Breast epithelium (tissue), 4 donors: ENCODE measurements at places on chromosomes 3 and 15. TPM values are rescaled to one million over a fixed set of nuclear protein-coding genes. Genes with fewer than 3 reads are reported as not detected.

- H3K27ac ChIP-seq: peak overlapping the region; percentile 90
- peaks cover 4% of the 10 kb centered on the region for H3K4me1 ChIP-seq
- peak; percentile 75 for DNase-seq
- H3K27me3 ChIP-seq: no peaks in the 10 kb centered on the region
These were observed 15.7 kb downstream of the BHLHE40 start for GRCh38 chr3:4994823-4995499.

GRCh38 chr3:36408146-36408545 lies 27.8 kb downstream of the STAC start:
- no peak for DNase-seq
- no peaks in the 10 kb centered on the region for H3K4me1 ChIP-seq
- no peak overlapping the region for H3K4me3 ChIP-seq
- no peaks in the 10 kb centered on the region for H3K36me3 ChIP-seq

The LRRC31 gene
- 7.5 TPM for total RNA-seq

GRCh38 chr15:33083232-33084081 lies 111.1 kb downstream of the FMN1 start:
- no peak overlapping the region for H3K27ac ChIP-seq
- DNase-seq: no peak
- no peaks in the 10 kb centered on the region for H3K27me3 ChIP-seq
- H3K36me3 ChIP-seq: no peaks in the 10 kb centered on the region

DNA sequence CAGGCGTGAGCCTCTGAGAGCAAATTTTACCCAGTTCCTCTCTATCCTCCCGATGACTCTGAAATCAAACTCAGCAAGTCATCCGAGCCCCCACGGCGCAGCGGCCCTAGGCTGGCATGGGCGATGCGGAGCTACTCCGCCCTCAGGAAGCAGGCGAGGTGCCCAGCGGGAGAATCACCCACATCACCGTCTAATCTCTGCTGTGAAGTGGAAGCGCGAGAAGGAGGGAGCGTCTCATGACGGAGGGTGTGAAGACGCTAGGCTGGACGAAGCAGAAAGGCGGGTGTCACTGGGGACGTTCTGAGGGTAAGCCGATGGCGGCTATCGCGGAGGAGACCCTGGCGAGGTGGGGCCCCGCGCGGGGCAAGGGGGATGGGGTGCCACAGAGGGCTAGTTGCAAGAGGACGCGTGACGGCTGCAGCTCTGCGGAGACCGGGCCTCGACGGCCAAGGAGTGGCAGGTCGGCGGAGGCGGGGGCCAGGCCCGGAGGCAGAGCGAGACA lies 9.1 kb upstream of the GNAI2 start:
- peak overlapping the region; percentile 68 for H3K27ac ChIP-seq
- H3K36me3 ChIP-seq: no peaks in the 10 kb centered on the region
- DNase-seq: no peak
- peak overlapping the region; percentile 59 for H3K4me3 ChIP-seq
- H3K27me3 ChIP-seq: no peaks in the 10 kb centered on the region
- H3K4me1 ChIP-seq: no peaks in the 10 kb centered on the region

GRCh38 chr15:40762919-40763800 lies 708 bp upstream of the GCHFR start:
- H3K4me1 ChIP-seq: peaks cover 3% of the 10 kb centered on the region
- peak; percentile 82 for DNase-seq
- H3K27ac ChIP-seq: peak overlapping the region; percentile 87
- H3K36me3 ChIP-seq: no peaks in the 10 kb centered on the region
- H3K4me3 ChIP-seq: peak overlapping the region; percentile 74

DNA sequence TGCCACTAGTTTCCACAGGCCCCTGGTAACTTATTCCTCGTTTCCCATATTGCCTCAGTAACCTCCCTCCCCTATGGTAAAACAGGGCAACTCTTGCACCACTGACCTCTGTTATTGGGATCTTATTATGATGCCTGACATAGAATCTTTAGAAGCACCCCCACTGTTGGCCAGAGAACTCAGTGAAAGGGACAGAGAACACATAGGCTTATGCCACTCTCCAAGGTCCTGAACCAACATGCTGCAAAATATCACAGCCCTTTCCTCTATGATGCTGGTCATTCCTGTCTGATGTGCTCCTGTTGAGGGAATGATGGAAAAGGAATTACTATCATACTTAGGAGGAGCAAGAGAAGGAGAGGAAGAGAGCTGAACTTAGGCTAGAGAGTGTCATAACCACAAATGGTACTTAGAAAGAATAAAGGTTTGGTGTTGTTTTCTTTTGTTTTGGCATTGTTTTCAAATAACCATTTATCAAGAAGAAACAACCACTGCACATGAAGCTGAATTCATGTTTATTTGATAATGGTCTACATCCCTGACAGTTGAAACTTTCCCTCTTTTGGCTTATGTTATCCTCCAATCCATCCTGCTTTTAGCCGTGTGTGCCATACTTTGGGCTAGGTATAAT lies 330.2 kb downstream of the EPHB1 start:
- no peaks in the 10 kb centered on the region for H3K27me3 ChIP-seq
- no peaks in the 10 kb centered on the region for H3K4me1 ChIP-seq
- H3K4me3 ChIP-seq: no peak overlapping the region
- no peaks in the 10 kb centered on the region for H3K36me3 ChIP-seq

DNA sequence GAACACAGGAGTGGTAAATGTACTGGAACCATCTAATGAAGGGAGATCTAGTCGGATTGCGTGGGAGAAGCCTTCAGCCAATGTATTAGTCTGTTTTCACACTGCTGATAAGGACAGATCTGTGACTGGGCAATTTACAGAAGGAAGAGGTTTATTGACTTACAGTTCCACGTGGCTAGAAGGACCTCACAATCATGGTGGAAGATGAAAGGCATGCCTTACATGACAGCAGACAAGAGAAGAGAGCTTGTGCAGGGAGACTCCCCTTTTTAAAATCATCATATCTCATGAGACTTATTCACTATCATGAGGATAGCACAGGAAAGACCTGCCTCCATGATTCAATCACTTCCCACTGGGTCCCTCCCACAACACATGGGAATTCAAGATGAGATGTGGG lies 17.0 kb downstream of the HRG start:
- DNase-seq: no peak
- H3K4me3 ChIP-seq: no peak overlapping the region
- H3K27me3 ChIP-seq: no peaks in the 10 kb centered on the region
- no peaks in the 10 kb centered on the region for H3K4me1 ChIP-seq

GRCh38 chr3:43217633-43218032 lies 68.7 kb upstream of the SNRK start:
- no peaks in the 10 kb centered on the region for H3K36me3 ChIP-seq
- H3K4me3 ChIP-seq: no peak overlapping the region
- H3K27me3 ChIP-seq: no peaks in the 10 kb centered on the region
- DNase-seq: no peak

The SLC9A9 gene
- 17.3 TPM for total RNA-seq

The LPCAT4 gene
- 13.8 TPM for total RNA-seq

GRCh38 chr3:58200846-58201355 lies 9.9 kb downstream of the DNASE1L3 start:
- no peaks in the 10 kb centered on the region for H3K36me3 ChIP-seq
- H3K27ac ChIP-seq: no peak overlapping the region
- H3K4me3 ChIP-seq: no peak overlapping the region
- no peaks in the 10 kb centered on the region for H3K4me1 ChIP-seq
- DNase-seq: no peak
- no peaks in the 10 kb centered on the region for H3K27me3 ChIP-seq
